ENCODE measurements at places on chromosomes 3 and 15.

- no peak for DNase-seq
These were observed 55.3 kb downstream of the SLTM start for GRCh38 chr15:58877999-58878825.

DNA sequence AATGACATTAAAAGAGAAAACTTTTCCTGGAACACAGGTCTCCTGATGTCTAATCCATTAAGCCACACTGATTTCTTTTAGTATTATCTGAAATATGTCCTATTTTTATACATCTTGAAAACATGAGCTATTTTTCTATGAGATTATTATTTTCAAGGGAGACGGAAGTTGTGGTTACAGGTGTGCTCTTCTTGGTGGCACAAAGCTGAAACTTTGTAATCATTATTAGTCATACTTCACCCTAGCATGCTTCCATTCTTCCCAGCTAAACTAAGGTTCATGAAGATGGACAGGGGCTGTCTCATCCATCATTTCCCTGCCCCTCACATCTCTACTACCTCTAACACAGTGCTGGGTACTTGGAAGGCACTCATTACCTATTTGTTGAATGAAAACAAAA, 85.6 kb upstream of the POU1F1 start:
- DNase-seq: no peak

DNA sequence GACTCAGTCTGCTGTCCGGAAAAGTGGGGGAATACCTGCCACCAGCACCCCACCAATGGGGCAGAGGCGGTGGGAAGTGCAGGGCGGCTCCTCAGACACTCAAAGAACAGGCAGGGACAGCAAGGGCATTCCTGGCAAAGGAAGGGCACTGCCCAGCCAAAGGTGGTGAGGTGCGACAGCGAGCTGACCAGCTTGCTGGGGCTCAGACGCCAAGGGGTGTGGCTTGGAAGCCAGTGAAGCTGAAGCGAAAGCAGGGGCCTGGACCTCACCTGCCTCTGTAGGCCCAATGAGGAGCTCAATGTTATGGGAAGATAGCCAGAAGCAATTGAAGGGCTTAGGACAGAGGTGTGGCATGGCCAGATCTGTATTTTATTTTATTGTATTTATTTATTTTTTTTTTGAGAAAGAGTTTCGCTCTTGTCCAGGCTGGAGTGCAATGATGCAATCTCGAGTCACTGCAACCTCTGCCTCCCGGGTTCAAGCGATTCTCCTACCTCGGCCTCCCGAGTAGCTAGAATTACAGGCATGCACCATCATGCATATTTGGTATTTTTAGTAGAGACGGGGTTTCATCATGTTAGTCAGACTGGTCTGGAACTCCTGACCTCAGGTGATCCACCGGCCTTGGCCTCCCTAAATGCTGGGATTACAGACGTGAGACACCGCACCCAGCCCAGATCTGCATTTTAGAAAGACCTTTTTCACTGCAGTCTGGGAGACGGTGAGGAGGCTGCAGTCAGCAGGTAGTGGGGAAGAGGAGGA, 4.4 kb upstream of the LMAN1L start:
- DNase-seq: no peak

- DNase-seq: no peak
These were observed 439.2 kb downstream of the MCTP2 start for GRCh38 chr15:94670438-94671034.

GRCh38 chr3:23656199-23656598, 149.6 kb upstream of the UBE2E1 start:
- DNase-seq: no peak

DNA sequence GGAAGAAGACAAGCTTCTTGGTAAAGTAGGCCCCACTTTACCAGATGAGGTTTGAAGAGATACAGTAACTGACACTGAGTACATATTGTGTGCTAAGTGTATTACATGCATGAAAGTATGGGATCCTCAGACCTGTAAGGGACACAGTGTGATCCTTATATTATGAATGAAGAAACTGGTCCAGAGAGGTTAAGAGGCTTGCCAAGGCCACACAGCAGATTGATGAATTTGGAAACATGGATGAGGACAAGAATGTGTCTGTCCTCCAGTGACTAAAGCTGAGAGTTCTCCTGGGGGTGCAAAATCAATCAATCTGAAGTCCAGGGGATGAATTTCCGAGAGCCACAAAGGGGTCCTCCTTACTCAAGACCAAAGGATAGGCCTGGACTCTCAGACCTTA, 31.4 kb upstream of the MRPS22 start:
- no peak for DNase-seq

DNA sequence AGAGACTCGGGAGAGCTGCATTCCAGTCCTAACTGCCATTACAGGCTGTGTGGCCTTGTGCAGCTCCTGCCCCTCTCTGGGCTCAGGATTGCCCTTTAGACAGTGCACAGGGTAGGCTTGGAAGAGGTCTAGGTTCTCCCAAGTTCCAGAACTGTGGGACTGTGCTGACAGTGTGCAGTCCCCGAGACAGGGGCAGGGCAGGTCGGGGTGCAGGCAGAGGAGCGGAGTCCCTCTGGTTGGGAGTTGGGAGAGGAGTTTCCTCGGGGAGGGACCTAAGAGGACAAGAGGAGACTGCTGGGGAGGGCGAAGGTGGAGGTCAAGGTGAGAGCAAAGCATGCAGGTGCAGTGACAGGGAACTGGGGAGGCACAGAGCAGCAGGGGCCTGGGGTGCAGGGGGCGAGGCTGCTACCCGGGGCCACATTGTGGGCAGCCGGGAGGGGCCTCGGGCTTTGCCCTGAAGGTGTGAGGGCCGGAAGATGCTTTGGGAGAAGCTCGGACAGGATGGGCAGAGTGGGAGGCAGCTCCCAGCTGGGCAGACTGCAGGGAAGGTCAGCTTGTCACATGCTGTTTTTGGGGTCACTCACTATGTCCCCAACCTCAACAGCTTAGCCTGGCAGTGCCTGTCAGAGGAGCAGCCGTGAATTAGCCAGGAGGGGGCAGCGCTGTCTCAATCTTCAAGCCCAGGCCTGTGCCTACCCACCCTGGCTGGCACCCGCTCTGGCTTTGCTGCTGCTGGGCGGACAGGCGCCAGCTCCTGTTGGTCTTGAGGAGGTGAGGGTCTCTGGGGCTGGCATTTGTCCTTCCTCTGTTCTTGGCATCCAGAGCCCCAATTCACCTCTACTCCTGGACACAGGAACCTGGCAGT, 15.4 kb upstream of the CSPG4 start:
- DNase-seq: peak; percentile 54

GRCh38 chr15:90001062-90001682, at the start of gene ZNF710:
Gene ZNF710, plus strand, starts transcription at chr15:90001324. Its CDS starts 65,814 bp downstream, at chr15:90067138.
- DNase-seq: no peak

GRCh38 chr3:46369151-46369550, 1.6 kb upstream of the CCR5 start:
- DNase-seq: no peak

DNA sequence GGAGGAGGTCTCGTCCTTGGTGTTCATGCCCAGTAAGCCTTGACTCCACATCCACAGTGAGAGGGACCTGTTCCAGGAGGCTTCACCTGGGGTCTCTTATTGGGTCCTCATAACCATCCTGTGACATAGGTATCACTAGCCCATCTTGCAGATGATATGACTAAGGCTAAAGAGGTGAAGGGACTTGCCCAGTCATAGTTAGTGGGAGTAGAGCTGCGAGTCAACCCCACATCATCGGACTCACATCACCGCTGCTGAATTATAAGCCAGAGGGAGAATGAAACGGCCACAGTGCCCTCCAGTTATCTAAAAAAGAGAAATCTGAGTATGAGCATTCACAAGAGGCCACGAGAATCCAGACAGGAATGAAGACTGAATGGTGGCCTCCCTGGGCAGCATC, 66.0 kb downstream of the MESD start:
- no peak for DNase-seq

DNA sequence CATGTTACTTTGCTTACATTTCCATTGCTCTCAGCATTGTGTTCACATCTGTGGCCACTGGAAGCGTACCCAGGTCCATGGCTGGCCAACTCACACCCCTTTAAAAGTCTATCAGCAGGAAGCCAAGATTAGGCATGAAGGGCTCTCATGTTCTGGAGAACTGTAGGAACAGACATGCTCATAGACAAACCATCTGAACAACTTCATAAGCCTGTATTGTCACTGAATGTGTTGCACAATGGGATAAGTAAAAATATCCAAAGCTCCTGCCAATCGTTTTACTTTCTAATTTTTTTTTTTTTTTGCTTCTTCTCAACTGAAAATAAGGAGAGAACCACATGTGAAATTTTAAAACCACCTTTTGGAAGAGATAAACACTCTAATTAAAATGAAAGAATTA, 6.4 kb downstream of the RPLP1 start:
- DNase-seq: no peak
